Endothelial cell (in vitro differentiated cells): ENCODE measurements at places on chromosomes 5 and 9.

DNA sequence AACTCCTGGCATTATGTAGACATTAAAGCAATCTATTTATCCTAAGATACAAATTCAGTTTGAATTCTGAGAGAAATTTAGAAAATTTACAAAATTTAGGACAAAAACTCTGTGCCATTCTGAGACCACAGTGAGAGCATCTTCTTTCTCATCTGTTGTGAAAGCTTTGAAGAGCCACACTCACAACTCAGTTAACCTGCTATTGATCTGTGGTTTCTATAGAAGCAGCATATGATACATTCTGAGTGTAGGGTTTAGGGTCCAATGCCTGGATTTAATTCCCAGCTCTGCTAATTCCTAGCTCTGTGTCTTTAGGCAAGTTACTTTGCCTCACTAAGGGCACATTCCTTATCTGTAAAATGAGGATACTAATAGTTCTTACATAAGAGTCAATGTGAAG, 21.6 kb downstream of the CAST start:
- no peaks in the 10 kb centered on the region for H3K36me3 ChIP-seq
- H3K4me3 ChIP-seq: no peak overlapping the region
- no peaks in the 10 kb centered on the region for H3K27me3 ChIP-seq
- H3K27ac ChIP-seq: no peak overlapping the region

GRCh38 chr9:93132287-93132927, 1.6 kb downstream of the NINJ1 start:
- H3K27me3 ChIP-seq: peaks cover 15% of the 10 kb centered on the region
- no peak overlapping the region for H3K27ac ChIP-seq
- H3K36me3 ChIP-seq: no peaks in the 10 kb centered on the region

DNA sequence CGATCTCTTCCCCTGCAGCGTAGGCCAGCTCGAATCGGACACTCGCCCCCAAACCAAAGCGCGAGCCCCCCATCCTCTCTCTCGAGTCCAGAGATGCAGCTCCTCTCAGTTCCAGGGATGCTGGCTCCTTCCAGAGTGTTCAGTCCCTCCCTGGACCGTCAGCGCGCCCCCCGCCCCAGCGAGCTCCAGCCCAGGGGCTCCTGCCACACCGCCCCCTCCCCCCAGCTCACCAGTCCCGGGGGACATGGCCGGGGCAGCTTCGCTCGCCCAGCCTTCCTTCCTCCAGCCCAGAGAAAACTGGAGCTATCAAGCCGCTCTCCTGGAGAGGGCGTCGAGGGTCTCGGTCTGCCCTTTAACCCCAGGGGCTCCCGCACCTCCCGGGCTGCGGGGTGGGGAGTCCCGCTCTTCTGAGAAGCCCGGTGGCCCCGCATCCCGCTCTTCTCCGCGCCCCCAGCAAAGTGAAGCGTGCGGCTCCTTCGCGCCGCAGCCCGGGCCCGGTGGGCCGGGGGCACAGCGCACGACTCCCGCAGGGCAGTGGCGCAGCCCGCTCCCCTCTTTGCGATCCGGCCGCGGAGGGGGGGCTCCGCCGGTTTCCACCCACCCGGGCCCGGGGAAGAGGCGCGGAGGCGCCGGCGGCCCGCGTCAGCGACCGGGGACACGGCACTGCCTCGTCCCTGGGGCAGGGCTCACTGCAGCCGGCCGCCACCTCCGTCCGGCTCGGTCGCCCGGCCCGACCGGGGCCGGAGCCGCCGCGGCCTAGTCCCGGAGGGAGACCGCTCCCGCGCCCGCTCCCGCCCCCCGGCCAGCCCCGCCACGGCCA, 587 bp downstream of the MIER3 start:
- H3K4me3 ChIP-seq: peak overlapping the region; percentile 94
- DNase-seq: peak; percentile 62
- peaks cover 2% of the 10 kb centered on the region for H3K27me3 ChIP-seq
- H3K27ac ChIP-seq: peak overlapping the region; percentile 81
- peaks cover 14% of the 10 kb centered on the region for H3K4me1 ChIP-seq
- H3K36me3 ChIP-seq: peaks cover 4% of the 10 kb centered on the region

DNA sequence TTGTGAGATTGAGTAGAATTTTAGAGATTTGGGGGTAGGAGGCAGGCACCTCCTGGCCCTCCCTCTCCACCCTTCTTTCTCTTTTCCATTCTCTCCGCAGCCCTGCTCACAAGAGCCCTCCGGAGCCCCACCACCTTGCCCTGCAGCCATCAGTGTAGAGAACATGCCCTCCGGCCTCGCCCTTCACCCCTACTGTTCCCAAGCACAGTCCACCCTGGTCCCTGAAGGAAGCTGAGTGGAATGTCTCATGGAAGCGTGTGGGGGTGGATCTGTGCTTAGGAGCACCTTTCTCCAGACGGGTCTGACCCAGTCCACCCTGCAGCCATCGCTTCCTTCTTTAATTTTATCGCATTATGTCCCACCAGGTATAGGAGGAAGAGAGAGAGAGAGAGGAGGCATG, 267.1 kb downstream of the NSG2 start:
- peaks cover 5% of the 10 kb centered on the region for H3K27me3 ChIP-seq
- no peak overlapping the region for H3K27ac ChIP-seq
- H3K4me1 ChIP-seq: peaks cover 6% of the 10 kb centered on the region
- no peak overlapping the region for H3K4me3 ChIP-seq
- no peaks in the 10 kb centered on the region for H3K36me3 ChIP-seq

GRCh38 chr5:178434851-178435250, 155.3 kb downstream of the COL23A1 start:
- H3K27ac ChIP-seq: no peak overlapping the region
- H3K27me3 ChIP-seq: peaks cover 22% of the 10 kb centered on the region
- H3K4me1 ChIP-seq: peaks cover 42% of the 10 kb centered on the region
- no peak overlapping the region for H3K4me3 ChIP-seq
- H3K36me3 ChIP-seq: peaks cover 15% of the 10 kb centered on the region
